ENCODE measurements at places on chromosomes 1 and 21.

GRCh38 chr1:78678324-78678723, 28.7 kb downstream of the IFI44 start:
- no peak for ATAC-seq

- ATAC-seq: peak; percentile 12
These were observed 401 bp downstream of the TP73 start for GRCh38 chr1:3652548-3653285.

GRCh38 chr1:36625935-36626310, 143.2 kb upstream of the CSF3R start:
- ATAC-seq: no peak

GRCh38 chr1:10816743-10817369, 20.4 kb upstream of the CASZ1 start:
- ATAC-seq: no peak

- no peak for ATAC-seq
These were observed 69.4 kb upstream of the ACTRT2 start for GRCh38 chr1:2951856-2952255.

DNA sequence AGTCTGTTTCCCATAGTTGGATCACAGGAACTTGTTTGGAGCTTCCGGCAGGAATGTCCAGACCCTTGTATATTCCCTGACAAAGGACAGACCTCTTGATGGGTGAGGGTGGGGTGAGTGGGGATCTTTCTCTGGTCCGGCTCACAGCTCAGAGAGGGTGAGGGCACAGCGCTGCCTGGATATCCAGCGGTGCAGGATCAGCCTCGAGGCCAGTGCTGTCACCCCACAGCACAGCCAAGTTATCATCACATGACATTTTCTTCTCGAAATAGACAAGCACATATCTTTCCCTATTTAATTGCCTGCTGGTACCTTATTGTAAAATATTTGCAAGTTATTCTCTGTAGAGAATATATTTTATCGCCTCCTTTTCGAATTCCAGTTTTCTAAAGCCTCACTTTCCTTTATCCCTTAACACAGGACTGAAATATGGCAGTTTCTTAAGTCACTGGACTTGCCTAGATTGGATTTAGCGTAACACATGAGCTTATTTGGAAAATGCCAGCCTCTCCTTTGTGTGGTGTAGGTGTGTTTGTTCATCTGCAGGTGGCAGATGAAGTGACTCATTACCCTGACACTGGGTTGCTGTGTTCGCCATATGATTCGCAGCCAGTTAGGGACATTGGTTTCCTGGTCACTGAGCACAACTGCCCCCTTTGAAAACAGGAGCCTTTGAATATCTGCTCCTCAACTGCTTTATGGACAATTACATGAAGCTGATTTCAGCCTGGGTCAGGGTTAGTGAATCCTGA, 21.4 kb downstream of the CLIC6 start:
- ATAC-seq: no peak

- no peak for ATAC-seq
These were observed 18.3 kb upstream of the HSPA13 start for GRCh38 chr21:14401217-14401616.

- ATAC-seq: peak; percentile 2
These were observed 994 bp upstream of the ACBD6 start for GRCh38 chr1:180503280-180503862.

GRCh38 chr1:71490432-71490831, 409.6 kb upstream of the ZRANB2 start:
- ATAC-seq: no peak

- ATAC-seq: no peak
These were observed 42.4 kb downstream of the MEF2D start for GRCh38 chr1:156458181-156458503.

- no peak for ATAC-seq
These were observed 39.5 kb upstream of the MCOLN3 start for GRCh38 chr1:85087659-85088407.

GRCh38 chr1:52364235-52364839, 1.7 kb downstream of the CC2D1B start:
- no peak for ATAC-seq

GRCh38 chr1:189513091-189513490, 964.6 kb downstream of the BRINP3 start:
- ATAC-seq: no peak

DNA sequence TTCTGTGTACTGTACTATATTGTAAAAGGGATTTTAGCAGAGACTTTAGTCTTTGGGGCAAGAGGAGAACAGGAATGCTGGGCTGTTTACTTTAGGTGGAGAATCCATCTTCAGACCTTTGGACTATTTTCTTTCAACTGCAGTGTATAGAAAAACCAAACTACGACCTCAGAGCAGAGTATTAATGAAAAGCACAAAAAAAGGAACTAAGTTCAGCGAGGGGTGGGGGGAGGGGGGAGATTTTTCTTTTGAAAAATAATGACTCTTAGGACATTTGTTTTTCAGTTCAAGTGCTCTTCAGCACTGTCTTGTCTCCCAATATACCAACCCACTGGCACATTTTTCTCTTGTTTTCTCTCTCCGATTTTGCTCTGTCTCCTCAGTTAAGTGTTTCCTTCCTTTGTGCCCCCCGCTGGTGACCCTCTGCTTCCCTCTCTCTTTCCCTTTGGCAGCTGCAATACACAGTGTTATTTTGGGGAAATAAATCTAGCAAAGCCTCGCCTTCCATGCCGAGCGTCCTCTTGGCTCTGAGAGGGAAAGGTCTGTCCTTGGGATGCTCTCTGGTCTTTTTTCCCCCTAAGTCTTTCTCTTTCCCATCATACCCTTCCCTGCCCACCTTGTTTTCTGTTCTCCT, 44.8 kb downstream of the ACP6 start:
- no peak for ATAC-seq

DNA sequence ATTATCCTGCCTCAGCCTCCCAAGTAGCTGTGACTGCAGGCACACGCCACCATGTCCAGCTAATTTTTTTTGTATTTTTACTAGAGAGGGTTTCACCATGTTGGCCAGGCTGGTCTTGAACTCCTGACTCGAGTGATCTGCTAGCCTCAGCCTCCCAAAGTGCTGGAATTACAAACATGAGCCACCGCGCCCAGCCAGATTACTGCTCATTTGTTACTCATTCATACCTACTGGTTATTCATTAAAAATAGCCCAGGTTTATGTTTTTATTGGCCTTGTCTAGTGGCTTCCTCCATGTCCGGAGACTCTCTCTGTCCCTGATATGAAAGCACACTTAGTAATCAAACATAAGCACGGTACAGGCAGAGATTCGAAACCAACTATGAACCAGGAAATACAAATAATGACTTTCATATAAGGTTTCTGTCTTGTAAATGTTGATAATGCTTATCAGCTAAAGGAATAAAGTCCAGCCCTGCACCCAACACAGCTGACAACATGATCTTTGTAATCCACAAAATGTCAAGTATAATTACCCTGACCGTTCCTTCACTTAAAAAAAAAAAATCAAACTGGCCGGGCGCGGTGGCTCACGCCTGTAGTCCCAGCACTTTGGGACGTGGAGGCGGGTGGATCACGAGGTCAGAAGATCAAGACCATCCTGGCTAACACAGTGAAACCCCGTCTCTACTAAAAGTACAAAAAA, 50.4 kb upstream of the CXADR start:
- ATAC-seq: no peak

- ATAC-seq: no peak
These were observed 28.1 kb upstream of the PM20D1 start for GRCh38 chr1:205878026-205878425.

DNA sequence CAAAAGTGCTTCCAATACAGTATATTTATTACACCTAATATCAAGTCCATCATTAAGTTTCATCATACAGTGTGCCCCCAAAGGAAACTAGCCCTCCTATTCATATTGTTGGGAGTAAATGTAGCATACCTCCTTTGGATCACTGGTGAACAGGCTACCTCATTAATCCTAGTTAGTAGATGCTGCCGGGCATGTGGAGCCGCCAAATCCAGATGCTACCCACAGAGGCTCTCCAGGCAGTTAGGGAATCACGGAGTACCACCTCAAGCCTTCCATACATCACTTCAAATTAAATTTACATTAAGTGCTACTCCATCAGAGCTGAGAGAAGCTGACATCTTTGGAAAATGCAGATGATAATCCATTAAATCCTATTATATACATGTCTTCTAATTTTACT, 121.7 kb upstream of the FOXD3 start:
- no peak for ATAC-seq

DNA sequence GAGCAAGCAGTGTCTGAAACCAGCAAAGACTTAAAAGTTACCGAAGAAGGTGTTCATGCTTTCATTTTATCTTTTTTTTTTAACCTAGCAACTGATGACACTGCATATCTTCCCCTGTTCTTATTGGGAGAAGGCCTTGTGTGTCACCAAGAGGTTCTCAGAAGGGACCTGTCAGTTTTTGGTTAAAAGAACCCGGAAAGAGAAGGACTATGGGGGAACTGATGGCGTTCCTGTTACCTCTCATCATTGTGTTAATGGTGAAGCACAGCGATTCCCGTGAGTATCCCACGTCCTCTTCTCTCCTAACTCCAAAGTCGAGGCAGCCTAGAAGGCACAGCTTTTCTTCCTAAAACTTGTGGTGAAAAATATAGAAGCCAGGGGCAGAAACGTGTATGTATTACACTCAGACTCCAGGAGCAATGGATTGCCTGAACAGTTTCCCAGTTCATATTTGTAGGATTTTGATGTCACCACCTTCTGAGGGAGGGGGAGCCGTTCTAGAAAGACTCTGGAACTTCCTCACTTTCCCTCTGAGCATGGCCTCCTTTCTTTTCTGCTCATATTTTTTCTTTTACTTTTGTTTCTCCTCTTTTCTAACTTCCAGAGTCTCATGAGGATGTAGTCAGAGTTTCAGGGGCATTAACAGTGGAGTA, at the start of gene MR1:
Gene MR1, plus strand, starts transcription at position 185 of the 653 bp plus-strand sequence. Its CDS starts 25 bp downstream, at position 210.
- ATAC-seq: peak; percentile 96

DNA sequence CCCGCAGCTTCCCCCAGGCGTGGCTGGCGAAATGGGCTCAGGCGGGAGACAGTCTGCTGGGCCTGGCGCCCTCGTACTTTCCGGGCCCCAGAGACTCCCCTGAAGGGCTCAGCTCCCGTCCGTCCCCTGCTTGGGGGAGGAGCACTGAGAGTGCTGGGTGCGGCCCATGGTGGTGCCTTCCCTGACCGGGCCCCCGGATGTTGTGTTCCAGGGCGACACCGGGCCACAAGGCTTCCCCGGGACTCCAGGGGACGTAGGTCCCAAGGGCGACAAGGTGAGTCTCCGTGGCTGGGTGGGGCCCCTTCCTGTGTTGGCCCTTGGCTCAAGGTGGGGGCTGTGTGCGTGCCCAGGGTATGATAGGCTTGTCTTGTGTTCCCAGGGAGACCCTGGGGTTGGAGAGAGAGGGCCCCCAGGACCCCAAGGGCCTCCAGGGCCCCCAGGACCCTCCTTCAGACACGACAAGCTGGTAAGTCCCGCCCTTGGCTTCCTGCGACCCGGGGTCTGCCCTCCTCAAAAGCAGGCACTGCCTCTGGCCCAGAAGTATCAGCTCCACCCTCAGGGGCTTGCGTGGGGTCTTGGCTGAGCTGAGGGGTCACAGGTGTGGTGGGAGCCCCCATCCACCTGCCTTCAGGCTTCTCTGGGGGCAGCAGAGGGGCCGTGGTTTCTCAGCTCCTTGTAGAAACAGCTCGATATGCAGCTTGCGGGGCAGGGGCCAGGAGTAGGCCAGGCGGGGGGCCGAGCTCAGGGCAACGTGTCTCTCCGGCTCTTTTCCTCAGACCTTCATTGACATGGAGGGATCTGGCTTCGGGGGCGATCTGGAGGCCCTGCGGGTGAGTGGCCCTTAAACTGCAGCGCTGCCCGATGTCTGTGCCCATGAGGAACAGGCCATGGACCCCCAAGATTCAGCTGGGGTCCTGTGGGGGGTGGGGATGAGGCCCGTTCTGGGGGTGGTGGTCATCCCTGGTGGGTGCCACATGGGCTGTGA, 62.3 kb downstream of the SLC19A1 start:
- ATAC-seq: no peak

DNA sequence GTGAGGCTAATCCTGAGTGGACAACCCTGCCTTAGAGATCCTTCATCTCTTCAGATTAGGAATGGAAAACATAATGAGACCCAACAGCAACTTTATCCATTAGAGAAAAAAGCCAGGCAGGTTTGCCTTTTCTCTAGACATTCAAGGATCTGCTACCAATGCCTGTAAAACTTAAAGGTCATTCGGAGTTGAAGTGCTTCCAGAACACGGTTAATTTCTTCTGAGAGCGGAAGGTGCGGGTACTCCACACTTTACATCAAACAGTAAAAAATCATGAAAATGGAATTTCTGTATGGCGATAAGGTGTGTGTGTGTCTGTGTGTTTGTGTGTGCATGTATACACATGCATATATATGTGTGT, 65.2 kb upstream of the PRKACB start:
- ATAC-seq: no peak

DNA sequence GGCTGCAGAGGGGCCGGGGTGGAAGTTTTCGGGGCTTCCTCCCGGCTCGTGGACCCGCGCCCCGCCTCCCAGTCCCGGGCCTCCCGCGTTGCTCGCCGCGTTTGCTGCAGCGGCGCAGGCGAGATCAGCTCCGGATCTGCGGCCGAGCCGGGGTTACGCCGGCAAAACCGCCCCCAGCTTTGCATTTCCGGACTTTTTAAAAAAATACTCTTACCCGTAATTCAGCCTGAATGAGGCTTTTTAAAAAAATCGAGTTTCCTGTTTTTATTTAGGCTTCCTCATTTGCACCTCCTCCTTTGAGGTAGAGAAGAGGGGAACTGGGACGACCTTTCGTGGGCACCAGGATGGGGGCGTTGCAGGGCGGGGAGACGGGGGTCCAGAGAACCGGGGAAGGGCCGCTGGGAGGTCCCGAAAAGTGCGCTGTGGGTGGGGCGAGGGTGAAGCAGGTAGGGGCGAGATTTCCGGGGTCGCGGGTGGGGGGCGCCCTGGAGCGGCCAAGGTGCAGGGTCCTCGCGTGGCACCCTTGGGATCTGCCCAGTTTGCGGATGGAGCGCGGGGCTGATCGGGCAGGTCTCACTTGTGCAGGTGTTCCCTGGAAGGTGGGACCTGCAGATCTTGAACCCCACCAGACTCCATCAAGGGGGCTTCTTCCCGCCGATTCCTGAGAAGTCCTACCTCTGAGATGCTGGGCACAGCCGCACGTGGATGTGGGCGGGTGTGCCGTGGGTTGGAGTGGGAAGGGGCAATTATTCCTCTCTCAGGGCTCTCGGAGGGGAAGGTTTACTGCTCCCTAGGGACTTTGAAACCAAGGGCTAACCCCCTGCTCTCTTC, 1.1 kb downstream of the PIK3CD start:
- peak; percentile 16 for ATAC-seq

DNA sequence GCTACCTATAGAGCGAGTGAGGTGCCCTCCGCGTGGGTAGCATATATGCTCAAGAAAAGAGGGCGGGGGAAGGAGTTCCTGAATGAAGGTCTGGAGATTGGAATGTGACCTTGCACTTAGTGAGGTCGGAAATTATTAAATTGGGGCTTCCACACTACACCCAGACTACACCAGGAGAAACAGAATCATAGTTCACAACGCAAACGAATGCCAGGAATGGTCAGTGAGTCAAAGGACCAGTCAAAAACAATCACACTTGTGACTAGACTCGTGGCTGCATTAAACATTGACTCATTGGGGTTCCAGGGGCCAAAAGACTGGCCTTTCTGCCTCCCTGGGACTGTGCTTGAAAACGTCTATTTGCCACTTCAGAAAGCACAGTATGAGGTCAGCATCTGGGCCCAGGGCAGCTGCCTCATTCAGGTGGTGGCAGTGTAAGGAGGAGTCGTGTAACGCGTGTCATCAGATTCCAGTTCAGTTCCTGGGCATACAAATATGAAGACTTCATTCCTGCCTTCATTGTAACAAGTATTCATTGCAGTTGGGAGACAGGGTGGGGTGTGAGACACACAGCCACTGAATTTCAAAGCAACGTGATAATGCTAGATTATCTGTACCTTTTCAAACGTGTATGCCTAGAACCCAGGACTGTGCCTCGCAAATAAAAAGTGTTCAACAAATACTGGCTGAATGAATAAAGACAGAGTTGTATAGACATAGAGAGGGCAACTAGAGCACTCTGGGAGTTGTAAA, at the start of gene YOD1:
Gene YOD1, minus strand, starts transcription at position 18 of the 753 bp plus-strand sequence. CDS start 178 bp downstream, outside the sequence.
- peak; percentile 3 for ATAC-seq

- ATAC-seq: no peak
These were observed 19.9 kb downstream of the AGPAT3 start for GRCh38 chr21:43884861-43885417.

All from SK-N-SH treated with all-trans-retinoic acid at 6 μM for 48 hours (cell line).